ENCODE measurements at places on chromosomes 6 and 20.
A peak's percentile ranks its signal among the peaks of the same experiment; 100 is the strongest.

GRCh38 chr6:14848019-14848418 is 397.9 kb upstream of the JARID2 start:
- DNase-seq, result no peak

- DNase-seq, result no peak
Measured at GRCh38 chr6:1970151-1970561, 275.2 kb downstream of the GMDS start.

DNA sequence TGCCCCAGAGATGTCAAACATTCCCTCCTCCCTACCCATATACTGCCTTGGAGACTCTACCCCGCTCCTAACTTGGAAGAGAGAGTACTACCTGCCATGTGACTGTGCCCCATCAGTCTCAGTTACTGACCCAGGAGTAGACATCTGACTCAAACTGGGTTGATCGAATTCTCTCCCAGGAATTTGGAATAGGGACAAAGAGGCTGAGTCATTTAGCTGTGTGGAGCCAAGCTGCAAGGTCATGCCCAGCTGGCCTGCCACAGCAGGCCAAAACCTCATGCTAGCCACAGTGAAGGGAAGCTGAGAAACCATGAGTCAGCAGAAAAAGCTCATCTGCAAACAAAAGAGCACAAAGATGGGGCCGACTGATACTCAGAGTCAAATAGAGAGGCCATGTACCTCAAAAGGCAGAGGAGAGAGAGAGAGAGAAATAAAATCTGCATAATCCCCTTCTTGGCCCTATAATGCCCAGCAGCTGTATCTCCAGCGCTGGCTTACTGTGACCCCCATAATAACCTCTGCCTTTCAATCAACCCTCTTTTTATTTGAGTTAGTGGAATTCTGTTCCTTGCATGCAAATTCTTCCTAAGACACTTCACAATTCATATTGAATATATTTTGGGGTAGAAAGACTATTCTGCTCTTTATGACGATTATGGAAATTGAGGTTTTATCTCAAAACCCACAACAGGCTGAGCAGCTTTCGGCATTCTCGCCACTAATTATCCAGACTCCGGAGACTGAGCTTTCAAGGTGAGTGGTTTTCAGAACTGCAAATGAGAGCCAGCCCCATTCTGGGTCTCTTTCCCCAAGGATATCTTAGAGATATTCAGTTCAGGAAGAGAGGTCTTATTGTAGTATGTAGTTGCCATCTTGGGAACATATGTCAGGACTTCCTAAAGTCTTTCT is 21.4 kb upstream of the AKIRIN2 start:
- no peak for DNase-seq

DNA sequence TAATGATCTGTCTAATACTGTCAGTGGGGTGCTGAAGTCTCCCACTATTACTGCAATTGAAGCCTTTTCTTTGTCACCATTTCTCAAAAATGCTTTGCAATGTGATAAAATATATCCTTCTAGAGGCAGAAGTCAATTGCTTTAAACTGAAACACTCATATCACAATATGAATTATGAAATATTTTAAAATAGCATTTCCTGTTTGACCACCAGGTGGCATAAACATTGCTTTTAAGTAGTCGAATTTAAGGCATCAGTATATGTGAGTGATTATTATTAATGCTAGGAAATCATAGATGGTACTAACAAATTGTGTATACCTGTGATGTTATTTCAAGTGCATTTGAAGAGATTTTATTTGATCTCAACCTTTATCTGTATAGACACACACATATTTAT is 87.5 kb downstream of the MEI4 start:
- no peak for DNase-seq

DNA sequence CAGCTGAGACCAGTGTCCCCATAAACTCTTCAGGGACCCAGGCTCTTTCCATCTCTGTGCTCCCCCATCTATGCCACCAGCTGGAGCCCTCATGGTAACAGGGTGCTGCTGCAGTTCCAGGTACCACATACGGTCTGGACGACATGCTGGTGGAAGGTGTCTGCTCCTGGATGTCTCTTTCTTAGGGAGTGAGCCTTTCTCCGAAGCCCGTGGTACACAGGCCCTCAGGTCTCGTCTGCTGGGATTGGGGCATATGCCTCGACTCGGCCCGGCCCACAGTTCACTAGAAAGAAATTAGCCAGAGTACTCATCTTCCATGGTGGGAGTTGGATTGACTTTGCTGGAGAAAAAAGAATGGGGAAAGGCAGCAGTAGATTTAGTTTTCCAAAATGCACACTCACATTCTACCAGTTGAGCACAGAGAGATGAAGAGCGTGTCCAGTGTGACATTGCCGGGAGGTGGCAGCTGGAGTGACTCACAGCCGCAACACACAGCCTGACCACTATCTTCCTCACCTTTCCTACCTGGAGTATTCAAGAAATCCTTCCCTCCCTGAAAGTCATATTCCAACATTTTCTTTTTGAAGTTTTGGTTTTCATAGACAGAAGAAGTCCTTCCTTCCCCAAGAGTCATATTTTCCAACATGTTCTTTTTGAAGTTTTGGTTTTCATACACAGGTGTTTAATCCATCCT is 18.6 kb upstream of the SPO11 start:
- DNase-seq, result no peak

GRCh38 chr6:46898006-46898405 is 23.7 kb downstream of the ADGRF5 start:
- no peak for DNase-seq

DNA sequence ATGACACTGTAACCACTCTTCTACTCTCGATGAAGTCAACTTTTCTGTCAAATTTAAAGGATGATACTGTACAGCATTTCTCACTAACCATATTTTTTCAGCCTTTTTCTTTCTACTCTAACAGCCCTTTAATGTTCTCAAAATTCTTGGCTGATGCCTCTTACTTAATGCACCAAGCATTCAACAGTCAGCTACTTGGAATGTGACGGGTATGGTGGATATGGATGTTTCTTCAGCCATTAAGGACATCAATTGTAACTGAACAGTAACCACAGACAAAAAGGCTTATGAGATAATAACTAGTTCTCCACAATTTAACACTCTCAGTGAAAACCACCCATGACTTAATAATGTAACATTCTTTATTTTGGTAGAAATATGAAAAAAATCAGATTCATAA is 467.2 kb upstream of the ZNF337 start:
- no peak for DNase-seq

- DNase-seq, result no peak
Measured at GRCh38 chr6:158834675-158835385, 15.7 kb upstream of the EZR start.

DNA sequence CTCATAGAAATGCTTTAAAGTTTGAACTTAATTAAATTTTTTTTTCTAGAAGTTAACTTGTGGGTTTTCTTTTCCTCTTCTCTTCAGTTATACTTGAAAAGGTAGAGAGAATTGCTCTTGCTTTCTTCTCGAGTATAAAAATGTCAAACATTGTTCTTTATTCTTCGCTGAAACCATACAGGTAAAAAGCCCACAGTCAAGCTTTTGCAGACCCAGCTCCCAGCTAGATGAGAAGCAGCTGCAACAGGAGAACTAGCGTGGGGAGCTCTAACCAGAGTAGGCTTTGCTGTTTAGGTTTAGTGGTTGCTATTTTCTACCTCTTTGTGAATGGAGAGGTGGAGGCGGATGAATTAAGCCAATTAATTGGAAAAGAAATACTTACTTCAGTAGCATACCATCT is 102.7 kb downstream of the JARID2 start:
- no peak for DNase-seq

GRCh38 chr6:142746524-142746923 is 198.5 kb downstream of the HIVEP2 start:
- DNase-seq, result peak; percentile 15

DNA sequence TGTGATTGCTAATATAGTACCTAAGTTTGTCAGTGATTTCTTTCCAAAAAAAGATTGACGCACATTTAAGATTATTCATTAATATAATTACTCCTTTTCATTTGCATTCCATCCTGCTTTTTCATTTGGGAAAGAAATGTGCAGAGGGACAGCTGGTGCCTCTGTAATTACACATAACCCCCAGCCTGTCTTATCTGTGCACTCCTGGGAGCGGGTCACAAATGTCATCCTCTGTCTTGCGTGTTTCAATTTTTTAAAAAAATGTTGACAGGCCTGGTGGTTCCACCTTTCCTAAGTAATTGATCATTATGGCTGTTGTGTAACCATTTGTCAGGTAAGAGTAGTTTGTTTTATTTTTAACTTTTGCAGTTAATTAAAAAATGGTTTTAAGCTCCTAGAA is 92.7 kb downstream of the SLX4IP start:
- no peak for DNase-seq

DNA sequence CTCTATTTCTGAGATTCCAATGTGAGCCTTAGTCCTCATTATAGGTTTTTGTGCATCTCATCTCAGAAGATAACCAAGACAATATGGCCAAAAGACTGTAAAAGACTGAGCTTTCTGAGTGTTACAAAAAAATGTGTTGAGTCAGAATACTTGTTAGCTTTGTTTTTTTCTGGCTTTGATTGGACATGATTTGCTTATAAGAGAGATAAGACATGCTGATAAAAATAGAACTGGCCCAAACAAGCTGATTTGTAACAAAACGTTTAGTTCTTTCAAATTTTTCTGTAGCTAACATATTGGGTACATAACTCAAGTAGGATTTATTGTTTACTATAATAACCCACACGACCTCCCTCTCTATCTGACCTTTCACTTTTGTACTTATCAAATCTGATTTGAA is 32.9 kb downstream of the FILIP1 start:
- DNase-seq, result no peak

GRCh38 chr6:139984317-139984716 is 609.9 kb upstream of the CITED2 start:
- no peak for DNase-seq

DNA sequence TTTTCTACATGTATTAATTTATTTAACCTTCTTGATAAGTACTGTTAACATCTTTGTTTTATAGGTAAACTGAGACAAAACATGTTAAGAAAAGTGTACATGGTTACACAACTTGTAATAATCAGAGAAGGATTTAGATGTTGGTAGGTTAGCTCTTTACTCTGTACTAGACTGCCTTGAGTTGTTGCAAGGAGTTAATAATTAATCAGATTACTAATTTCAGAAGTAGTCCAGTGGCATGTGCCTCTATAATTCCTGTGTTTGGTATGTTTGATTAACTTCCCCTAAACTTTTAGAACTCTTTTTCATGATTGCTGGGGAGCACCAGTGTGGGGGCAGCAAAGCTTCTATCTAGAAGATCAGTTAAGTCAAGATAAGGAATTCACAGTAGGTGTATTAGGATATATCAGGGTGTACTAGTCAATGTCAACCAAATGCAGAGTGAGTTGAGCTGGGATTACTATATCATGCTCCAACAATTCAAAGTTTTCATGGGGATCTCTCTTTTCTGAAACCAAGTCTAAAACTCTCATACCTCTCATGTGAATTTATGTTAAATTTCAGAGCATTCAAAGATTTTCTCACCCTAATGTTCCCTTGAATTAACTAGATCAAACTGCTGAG is 129.7 kb upstream of the AHI1 start:
- DNase-seq, result no peak

DNA sequence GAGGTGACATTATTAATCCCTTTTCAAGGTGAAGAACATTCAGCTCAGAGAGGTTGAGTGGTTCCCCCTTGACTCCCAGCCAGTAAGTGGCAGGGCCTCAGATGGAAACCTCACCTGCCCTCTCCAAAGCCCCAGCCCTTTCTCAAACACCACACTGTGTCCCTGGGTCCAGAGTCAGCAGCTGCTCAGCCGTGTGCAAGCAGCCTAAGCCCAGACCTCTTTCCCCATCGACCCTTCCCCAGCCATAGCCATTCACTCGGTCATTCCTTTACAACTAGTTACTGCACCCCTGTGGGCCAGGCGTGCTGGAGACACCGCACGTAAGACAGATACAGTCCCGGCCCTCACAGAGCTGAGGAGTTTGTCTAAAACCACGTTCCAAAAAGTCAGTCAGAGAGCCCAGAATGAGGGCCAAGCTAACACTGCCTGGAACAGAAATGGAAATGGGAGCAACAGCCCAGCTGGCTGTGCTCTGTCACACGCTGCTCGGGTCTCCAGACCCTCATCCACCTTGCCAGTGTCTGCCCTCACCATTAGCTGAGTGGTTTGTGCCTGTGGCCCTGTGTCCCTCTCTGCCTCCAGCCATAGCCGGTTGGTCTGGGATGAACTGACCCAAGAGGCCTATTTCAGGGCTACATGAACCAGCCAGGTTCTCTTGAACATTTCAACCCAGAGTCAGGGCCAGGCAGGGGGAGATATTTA is 29.6 kb downstream of the ZC3H12D start:
- DNase-seq, result no peak

DNA sequence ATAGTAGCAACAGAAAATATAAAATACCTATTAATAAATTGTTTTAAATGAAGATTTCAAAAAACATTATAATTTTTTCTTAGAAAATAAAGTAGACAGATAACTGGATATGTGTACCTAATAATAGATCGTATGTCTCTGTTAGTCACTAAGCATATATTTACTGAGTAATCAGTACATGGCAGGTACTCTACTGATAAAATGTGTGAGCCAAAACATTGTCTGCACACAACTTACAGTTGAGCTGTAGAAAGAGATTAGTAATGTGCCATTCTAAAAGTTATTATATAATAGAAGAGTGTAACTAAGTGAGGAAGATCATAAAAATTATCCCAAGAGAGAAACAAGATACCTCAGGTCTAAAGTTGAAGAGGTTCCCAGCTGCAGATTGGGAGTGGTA is 929.9 kb upstream of the EPHA7 start:
- DNase-seq, result no peak

DNA sequence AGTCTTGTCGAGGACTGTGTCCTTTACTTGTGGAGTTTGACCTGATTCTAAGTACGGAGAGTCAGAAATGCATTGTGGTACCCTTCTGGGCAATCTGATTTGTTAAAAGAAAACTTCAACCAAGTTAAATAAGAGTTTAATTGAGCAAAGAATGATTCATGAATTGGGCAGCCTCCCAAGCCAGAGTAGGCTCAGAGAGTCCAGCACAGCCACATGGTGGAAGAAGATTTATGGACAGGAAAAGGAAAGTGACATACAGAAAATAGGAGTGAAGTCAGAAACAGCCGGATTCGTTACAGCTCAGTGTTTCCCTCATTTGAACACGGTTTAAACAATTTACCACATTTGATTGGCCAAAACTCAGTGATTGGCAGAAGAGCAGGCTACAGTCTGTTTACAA is 329.2 kb downstream of the DHX35 start:
- DNase-seq, result no peak

GRCh38 chr6:169398342-169399105 is 144.9 kb upstream of the THBS2 start:
- no peak for DNase-seq

GRCh38 chr20:3887876-3888620 is 1.1 kb upstream of the PANK2 start:
- no peak for DNase-seq

GRCh38 chr6:14921170-14921569 is 324.7 kb upstream of the JARID2 start:
- no peak for DNase-seq

GRCh38 chr6:148068437-148069061 is 274.1 kb upstream of the SASH1 start:
- DNase-seq, result no peak
